ENCODE measurements at places on chromosomes 6 and 20. TPM values are rescaled to one million over a fixed set of nuclear protein-coding genes. Genes with fewer than 3 reads are reported as not detected.

The BHLHE23 gene
- total RNA-seq, result not detected

The CDH4 gene
- total RNA-seq, result 1.1 TPM

The PKHD1 gene
- not detected for total RNA-seq

The GSTA5 gene
- total RNA-seq, result not detected

The TGM2 gene
- 7.1 TPM for total RNA-seq

The CALHM4 gene
- not detected for total RNA-seq

The COL9A3 gene
- 11.3 TPM for total RNA-seq

The IL17A gene
- not detected for total RNA-seq

The ATF6B gene
- 68.0 TPM for total RNA-seq

Measured in chondrocyte (in vitro differentiated cells).